ENCODE measurements at places on chromosomes 5 and 9. TPM values are rescaled to one million over a fixed set of nuclear protein-coding genes. Genes with fewer than 3 reads are reported as not detected.

DNA sequence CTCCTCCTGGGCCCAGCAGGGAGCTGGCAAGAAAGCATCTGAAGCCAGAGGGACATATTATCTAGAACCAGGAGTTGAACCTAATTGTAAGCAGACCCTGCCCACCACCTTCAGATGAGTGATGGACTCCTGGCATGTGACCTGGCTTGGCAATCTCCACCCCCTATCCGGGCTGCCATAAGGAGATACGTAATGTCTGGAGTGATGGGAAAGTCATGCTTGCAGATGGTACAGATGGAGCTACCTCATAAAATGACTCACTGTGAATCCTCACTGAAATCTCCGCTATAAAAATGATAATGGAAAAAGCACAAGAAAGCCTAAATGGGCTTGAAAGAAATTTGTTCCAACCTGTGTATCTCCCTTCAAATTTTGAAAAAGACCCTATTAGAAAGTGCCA is 157.5 kb downstream of the DMRT2 start:
- no peaks in the 10 kb centered on the region for H3K36me3 ChIP-seq
- no peaks in the 10 kb centered on the region for H3K4me1 ChIP-seq
- no peak overlapping the region for H3K27ac ChIP-seq
- H3K27me3 ChIP-seq = no peaks in the 10 kb centered on the region

BRIX1 gene
- total RNA-seq = 17.6 TPM

GFI1B gene
- 1.1 TPM for total RNA-seq

MARCHF11 gene
- not detected for total RNA-seq

GDNF gene
- total RNA-seq = not detected

DNA sequence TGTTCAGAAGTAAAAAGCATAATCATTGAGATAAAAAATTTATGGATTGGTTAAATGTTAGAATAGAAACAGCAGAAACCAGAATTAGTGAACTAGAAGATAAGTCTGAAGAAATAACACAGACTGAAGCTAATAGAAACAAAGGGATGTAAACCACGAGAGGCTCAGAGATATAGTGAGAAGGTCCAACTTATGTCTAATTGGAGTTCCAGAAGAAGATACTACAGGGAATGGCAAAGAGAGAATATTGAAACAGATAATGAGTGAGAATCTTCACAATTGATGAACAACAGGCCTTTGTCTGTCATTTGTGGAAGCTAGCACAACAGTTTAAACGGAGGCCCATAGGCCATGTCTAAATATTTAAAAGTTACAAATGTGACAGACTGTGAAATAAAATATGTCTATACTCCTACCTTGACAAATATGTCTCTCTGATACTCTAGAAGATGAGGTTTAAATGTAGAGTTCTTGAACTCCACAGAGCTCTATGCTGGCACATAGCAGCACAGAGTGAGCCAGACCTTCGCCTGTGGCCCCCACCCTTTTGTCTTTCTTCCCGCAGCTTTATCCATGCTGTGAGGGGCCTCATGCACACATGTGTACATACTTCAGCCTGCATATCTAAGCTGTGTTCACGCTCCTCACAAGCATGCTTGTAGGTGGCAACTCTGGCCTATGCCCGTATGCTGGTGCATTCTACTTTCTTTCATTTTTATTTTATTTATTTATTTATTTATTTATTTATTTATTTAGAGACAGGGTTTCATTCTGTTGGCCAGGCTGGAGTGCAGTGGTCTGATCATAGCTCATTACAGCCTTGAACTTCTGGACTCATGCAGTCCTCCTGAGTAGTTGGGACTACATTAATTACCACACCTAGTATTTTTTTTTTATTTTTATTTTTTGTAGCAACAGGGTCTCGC is 45.0 kb upstream of the ABL1 start:
- H3K27me3 ChIP-seq = no peaks in the 10 kb centered on the region
- H3K4me3 ChIP-seq = no peak overlapping the region
- no peak for DNase-seq
- H3K4me1 ChIP-seq = peaks cover 6% of the 10 kb centered on the region

DNA sequence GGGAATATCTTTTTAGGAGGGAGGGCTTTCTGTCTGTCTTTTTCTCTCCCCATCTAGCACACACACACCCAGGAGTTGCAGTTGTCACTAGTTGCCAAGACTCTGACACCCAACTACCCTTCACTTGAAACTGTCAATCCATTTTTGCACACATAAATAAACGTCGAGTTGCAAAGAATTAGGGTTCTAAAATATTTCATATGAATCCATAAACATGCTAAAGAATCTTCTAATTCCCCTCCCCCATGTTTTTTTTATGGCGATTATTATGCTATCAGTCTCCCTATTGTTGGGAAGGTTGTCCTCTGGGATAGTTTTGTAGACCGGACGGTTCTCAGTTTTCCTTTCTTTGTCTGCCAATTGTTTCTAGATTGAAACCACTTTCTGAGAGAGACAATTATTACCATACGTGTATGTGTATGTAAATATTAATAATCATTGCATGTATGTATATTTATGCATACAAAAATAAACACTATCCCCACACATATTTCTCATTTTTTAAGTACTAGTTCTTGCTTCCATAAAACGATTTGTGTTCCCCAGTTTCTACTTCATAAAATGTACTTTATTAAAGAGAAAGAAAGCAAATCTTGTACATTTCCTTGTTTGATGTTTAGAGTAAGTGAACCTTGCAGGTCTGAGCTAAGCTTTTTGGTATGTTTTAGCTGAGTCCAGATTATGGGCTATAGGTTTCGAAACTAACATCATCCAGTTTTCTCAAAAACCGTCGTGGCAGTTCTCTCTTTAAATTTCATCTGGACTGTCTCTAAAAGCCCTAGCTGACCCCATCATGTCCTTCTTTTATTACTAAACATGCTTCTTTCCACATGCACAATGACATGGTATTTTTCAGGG is 165.0 kb upstream of the MPDZ start:
- peaks cover 14% of the 10 kb centered on the region for H3K4me1 ChIP-seq
- H3K4me3 ChIP-seq = no peak overlapping the region
- no peaks in the 10 kb centered on the region for H3K36me3 ChIP-seq
- no peak for DNase-seq
- peak overlapping the region; percentile 12 for H3K27ac ChIP-seq

CCNI2 gene
- total RNA-seq = 1.1 TPM

DNA sequence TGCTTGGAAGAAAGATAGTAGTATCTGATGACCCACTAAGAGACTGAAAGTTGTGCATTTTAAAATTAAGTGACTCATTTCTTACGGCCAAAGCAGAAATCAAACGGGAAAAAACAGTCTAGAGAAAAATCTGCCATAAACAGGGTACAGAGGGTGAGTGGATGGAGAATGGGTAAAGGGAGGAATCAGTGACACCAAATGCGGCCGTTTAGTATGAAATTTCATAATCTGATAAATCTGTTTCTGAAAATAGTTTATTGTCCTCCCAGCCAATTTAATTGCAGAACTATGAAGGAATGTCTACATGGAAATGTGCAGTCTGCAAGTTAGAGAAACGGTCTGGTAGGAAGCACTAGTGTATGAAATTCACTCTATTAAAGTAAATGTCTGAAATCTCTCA is 39.5 kb downstream of the ADAMTS12 start:
- no peaks in the 10 kb centered on the region for H3K36me3 ChIP-seq
- H3K27ac ChIP-seq = no peak overlapping the region
- no peak overlapping the region for H3K4me3 ChIP-seq
- no peak for DNase-seq

GRCh38 chr5:9447691-9448090 is 98.2 kb downstream of the SEMA5A start:
- no peak for DNase-seq
- H3K36me3 ChIP-seq = no peaks in the 10 kb centered on the region
- no peak overlapping the region for H3K4me3 ChIP-seq
- H3K4me1 ChIP-seq = no peaks in the 10 kb centered on the region

CAPSL gene
- 8.7 TPM for total RNA-seq

GRCh38 chr9:92242260-92243136 is 51.0 kb downstream of the IARS1 start:
- no peaks in the 10 kb centered on the region for H3K4me1 ChIP-seq
- H3K27ac ChIP-seq = no peak overlapping the region
- peaks cover 100% of the 10 kb centered on the region for H3K36me3 ChIP-seq
- DNase-seq = no peak
- no peaks in the 10 kb centered on the region for H3K27me3 ChIP-seq

- H3K36me3 ChIP-seq = no peaks in the 10 kb centered on the region
- peaks cover 4% of the 10 kb centered on the region for H3K4me1 ChIP-seq
- no peak overlapping the region for H3K27ac ChIP-seq
- H3K4me3 ChIP-seq = no peak overlapping the region
- H3K27me3 ChIP-seq = no peaks in the 10 kb centered on the region
These were observed 61.4 kb downstream of the KIAA1958 start for GRCh38 chr9:112548051-112548440.

All from lower lobe of right lung (tissue), 2 donors.